Fibroblast of mammary gland (primary cell): ENCODE measurements at places on chromosomes 2 and 18.
A peak's percentile ranks its signal among the peaks of the same experiment; 100 is the strongest.

GRCh38 chr2:14816069-14817060 lies 183.8 kb downstream of the LRATD1 start:
- no peak for DNase-seq

DNA sequence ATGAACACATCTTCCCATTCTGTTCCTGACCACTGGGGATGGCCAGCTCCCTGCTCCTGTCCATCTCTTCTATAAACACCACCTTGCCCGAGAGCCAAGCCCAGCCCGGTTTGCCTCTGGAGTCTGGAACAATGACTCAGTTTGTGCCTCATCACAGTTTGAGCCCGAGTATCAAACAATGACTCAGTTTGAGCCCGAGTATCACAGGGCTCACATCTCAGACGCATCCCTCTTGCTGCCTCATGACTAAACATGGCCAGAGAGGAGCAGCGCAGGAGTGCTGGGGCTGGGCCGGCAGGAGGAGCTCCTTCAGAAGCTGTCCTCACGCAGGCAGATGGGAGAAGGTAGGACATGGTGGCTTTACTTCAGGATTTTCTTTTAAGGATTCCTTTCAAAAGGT lies 68.7 kb downstream of the PXDN start:
- DNase-seq: peak; percentile 95

- no peak for DNase-seq
These were observed 1.0 kb downstream of the CXCR4 start for GRCh38 chr2:136116813-136117390.

DNA sequence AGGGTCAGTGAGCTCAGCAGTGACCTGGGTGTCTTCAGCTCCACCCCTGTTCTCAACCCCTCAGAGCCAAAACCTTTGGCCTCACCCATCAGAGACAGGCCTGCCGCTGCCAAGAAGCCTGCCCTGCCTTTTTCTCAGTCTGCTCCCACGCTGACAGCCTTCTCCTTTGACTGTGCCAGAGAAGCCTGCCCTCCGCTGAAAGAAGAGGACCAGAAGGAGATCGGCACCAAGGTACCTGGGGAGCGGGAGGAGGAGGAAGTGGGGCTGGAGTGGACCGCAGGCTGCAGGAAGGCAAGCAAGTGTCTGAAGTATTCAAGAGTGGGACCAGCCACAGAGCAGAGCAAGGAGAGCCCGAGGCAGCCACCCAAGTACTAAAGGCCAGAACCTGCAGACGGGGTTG lies 33.2 kb downstream of the TOGARAM2 start:
- DNase-seq: no peak

DNA sequence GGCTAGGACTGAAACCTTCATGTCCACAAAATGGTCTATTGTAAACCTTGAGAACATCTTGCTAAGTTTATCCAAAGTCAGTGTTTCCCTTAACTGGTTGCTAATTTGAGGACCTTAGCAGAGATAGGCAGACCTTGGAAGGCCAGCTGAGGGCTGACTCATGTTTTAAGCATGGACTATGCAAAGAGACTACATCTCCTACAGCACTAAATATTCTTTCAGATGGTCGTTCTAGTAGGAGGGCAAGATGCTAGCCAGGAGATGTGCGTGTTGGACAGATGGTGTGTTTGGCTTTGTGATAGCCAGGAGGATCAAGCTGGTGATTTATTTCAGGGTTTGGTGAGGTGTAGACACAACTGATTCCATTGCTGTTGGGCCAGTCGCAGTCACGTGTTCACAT lies 75.8 kb downstream of the NRP2 start:
- peak; percentile 63 for DNase-seq

GRCh38 chr2:154599189-154599588 lies 99.3 kb upstream of the KCNJ3 start:
- DNase-seq: no peak

GRCh38 chr18:61322265-61322873 lies 10.9 kb upstream of the CDH20 start:
- DNase-seq: peak; percentile 58

DNA sequence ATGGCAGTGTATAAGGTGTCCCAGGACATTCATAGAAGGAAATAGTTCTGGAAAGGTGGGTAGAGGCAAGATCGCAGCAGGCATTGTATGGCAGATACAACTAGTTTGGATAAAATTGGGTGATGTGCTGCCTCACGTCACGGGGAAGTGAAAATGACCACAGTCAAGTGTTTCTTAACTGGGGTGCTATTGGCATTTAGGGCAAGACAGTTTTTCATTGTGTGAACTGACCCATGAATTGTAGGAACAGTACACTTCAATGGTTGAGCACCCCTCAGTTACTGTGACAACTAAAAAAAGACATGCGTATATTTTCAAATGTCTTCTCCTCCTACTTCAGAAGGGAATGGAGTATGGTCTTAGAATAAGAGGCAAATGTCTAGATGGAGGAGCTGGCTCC lies 22.3 kb upstream of the CYRIA start:
- no peak for DNase-seq

DNA sequence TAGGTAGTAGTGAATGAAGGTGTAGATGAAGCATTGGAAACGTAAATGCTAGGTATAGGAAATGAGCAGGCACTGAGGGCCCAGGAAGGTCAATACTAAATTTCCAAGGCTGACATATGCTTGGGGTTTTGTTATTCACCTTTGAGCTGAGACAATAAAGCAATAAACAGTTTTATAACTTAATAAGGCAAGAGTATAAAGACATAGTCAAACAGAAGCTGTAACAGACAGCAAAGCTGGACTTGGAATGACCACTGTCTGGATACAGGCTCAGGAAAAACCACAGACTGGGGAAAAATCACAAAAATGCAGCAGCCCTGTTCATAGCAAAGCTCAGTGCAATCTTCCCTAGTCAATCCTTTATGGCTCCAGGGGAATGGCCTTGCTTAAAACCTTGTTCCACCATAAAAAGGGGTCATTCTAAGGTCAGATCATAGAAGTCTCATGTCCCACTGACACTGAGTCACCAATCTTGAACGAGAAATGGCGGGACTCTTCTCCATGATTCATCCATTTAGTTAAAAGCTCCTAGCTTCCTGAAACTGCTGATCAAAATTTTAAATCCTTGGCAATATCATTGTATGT lies 493.3 kb downstream of the CMPK2 start:
- DNase-seq: peak; percentile 2

GRCh38 chr2:60468382-60469085 lies 84.9 kb downstream of the BCL11A start:
- DNase-seq: peak; percentile 15

DNA sequence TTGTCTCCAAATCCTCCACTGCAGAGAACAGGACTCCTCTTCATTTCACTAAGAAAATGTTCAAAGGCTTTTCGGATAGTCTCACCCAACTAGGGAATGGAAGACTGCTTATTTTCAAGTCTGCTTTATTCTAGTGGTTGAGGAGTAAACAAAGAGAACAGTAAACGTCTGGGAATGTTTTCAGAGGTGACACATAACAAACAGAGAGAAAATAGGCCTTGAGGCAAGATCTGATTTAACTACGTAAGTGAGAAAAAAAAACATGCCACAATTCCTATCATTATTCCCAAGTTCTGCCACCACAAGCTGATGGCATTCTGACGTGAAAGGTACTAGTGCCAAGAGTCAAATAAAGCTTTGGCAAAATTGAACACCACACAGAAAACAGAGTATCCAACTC lies 16.7 kb upstream of the WIPF1 start:
- peak; percentile 77 for DNase-seq

DNA sequence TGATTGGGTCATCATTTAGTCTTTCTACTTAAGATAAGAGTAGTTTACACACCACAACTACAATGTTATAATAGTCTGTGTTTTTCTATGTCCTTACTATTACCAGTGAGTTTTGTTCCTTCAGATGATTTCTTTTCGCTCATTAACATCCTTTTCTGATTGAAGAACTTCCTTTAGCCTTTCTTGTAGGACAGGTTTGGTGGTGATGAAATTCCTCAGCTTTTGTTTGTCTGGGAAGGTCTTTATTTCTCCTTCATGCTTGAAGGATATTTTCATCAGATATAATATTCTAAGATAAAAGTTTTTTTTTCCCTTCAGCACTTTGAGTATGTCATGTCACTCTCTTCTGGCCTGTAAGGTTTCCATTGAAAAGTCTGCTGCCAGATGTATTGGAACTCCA lies 38.0 kb upstream of the SLC16A14 start:
- DNase-seq: no peak

DNA sequence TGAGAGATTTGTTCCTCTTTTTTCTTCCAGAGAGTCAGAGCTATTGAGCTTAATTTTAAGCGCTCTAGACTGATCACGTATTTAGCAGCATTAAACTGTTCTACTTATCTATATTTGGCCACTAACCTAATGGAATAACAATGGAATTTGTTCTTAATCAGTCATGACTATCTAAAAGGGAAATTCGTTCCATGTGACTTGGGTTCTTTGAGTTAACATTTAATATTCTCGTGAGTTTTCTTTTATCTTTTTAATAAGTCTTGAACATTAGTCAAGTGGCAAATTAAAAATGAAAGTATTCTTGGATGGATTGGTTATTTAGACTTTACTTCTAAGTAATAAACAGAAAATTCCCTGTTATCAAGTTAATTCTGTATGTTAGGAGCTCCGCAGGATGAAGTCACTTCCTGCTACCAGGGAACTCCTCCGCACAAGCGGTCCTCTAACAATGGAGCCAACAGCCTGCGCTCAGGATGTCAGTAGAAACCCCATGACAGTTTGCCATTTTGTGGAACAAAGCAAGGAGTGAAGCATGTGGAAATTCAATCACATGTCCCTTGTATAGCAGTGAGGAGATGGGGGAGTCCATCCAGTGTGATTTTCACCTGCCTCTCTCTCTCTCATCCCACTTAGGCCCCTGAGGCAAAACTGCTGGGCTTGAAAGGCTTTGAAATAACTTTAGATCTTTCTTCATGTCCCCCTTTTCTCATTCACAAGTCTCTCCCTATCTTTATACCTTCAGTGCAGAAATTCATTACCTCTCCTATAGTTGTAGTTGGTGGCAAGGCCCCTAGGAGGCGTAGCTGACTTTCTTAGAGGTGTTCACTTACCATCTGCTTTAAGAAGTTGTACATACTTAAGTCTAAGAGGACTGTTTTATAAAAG lies 138.1 kb downstream of the WDR7 start:
- DNase-seq: peak; percentile 35

DNA sequence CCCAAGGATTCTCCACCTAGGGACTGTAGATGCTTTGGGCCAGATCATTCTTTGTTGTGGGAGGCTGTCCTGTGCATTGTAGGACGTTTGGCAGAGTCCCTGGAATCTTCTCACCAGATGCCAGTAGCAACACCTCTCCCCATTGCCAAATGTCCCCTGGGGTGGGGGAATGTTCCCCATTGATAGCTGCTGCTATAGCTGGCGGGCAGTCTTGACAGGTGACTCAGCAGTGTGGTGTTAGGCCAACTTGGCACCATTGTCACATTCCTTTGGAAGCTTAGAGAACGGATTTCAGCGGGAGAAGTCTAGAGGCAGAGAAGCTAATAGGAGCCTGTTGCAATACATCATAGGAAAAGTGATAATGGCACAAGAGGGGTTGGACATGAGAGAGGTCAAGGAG lies 495.7 kb upstream of the SMIM21 start:
- peak; percentile 74 for DNase-seq

- DNase-seq: no peak
These were observed 20.0 kb upstream of the TMBIM1 start for GRCh38 chr2:218312267-218312756.

DNA sequence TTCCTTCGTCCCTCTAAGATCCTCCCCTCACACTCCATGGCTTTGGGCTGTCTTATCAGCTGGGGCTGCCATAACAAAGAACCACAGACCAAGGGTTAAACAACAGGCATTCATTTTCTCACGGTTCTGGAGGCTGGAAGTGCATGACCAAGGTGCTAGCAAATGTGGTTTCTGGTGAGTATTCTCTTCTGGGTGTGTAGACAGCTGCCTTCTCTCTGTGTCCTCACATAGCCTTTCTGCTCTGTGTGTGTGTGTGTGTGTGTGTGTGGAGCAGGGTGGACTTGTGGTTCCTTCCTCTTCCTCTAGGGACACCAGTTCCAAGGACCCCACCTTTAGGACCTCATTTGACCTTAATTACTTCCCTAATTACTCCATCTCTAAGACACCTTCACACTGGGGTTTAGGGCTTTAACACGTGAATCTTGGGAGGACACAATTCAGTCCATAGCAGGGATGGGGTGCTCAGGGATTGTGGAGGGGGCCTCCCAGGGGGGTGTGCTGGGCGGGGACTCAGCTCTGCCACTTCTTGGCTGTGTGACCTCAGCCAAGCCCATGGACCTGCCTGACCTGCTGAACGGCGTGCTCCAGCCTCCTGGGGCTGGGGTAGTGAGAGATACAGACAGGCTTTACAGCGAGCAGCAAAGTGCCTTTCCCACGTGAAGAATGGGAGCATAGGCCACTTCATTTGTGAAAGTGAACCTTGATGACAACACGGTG lies 38.0 kb downstream of the ACKR3 start:
- DNase-seq: peak; percentile 73

DNA sequence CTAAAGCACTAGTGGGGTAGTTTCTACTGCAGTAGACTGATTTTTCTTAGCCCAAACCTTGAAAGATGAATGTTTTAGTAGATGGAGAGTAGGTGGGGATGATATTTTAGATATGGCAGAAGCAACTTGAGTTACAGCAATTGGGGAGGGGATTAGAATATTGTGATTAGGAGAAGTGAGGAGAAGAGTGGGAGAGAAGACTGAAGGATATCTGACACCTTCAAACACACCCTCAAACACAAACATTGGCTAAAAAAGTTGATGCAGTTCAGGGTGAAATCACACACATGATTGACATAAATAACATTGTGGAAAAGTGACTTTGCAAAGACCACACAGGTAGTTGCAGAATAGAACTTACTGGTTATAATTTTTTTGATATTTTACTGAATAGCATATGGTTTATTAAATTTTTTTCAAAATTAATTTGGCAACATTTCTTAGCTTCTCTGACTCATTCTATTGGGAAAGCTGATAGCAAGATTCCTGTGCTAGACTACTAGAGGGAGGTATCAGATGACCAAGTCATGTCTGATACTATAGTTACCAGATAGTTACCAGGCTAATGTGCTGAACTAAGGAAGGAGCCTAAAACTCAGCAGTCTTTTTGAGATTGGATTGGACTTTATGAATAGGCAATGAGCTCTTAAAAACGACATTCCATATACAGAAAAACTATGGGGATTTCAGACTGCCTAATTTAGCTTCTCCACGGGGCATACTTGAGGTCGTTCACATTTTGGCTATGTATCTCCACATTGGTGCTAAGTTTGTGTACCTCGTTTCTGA lies 73.0 kb downstream of the ACTR3 start:
- DNase-seq: peak; percentile 69

DNA sequence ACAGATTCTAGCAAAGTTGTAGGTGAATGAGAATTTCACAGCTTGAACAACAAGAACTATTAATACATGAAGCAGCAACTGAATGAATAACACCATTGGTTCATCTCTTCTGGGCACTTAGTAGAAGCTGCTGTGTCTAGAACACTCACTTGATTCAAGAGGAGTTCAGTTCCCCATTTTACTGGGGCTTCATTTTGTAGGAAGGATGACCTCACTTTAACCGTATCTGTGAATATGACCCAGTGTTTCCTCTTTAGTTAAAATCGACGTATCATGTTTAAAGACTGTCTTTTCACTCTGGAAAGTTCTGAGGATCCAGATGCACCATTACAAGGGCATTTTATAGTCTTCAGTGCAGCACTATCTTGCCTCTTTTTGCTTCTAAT lies 47.8 kb downstream of the LRRTM1 start:
- DNase-seq: no peak
